T-cell (primary cell): ENCODE measurements at places on chromosomes 2 and 18. TPM values are rescaled to one million over a fixed set of nuclear protein-coding genes. Genes with fewer than 3 reads are reported as not detected.

GRCh38 chr2:233461481-233461891 is 105.1 kb downstream of the USP40 start:
- no peak for DNase-seq

DNA sequence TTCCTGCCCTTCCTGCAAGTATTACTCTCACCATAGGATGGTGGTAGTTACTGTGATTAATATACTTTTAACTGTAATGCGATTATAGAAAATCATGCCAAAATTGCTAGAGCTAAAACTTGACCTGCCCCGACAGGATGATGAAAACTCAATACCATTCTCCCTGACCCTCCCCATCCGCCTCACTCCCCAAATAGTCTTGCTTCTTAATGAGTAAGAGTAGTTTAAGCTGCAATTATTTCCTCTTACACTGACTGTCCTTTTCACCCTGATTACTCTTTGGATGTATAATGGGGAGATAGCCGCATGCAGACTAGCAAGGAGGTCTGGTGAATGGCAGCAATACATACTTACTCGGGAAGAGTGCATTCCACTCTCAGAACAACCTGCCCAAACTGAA is 269.6 kb upstream of the SIX3 start:
- no peak for DNase-seq

DNA sequence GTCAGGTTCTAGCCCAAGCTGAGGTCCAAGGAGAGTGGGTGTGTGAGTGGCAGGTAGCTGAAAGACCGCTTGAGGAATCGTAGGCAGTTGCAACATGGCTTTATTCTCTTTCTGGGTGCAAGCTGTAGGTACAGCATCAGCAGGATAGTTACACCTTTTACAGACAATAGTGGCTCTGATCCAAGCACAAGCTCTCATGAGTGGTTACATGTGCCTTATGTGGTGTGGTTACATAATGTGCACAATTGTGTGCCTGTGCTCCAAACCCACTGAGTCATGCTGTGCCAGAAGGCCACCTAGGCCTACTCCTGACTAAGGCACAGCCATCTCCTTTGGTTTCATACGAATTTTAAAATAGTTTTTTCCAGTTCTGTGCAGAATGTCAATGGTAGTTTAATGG is 227.6 kb downstream of the SATB2 start:
- DNase-seq, result no peak

DNA sequence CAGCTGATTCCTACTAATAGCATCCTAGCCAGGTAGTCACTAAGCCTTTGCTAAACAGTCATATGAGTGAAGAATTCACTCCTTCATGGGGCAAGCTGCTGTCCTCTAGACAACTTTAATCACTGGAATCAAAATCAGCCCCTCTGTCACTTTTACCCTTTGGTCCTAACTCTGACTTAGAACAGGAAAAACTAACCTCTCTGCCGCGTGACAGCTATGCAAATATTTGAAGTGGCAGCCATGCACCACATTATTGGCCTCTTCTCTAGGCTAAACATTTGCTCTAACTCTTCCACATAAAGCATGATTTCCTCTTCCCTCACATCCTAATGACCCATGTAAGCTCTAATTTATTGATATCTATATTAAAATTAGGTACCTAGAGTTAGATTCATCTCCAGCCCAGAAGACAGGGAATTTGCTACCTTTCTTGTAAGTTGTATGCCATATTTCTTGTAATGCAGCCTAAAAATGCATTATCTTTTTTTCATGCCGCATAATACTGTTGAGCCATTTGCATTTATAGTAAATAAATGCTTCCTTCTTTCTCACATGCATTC is 12.8 kb upstream of the ONECUT2 start:
- DNase-seq, result no peak

- no peak for DNase-seq
These were observed 35.7 kb downstream of the GCG start for GRCh38 chr2:162116352-162116751.

DNA sequence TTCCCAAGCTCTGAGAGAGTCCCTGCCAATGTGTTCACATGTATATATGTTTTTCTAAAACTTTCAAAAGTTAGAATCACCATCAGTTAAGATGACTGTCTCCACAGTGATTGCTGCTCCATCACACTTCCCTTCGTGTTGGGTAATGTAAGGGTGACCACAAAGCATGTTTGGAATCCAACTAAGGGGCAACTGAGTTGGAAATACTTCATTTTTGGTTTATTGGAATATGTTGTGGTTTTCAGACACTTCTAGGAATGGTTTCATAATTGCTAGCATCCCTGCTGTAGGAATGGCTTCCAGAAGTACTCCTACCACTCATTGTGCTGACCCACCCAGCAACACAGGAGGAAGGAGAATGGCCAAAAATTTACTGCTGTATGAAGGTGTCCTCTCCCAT is 212.5 kb upstream of the GULP1 start:
- no peak for DNase-seq

- no peak for DNase-seq
These were observed 29.4 kb upstream of the RTTN start for GRCh38 chr18:70234667-70235459.

GRCh38 chr2:240604291-240604938 is 17.9 kb downstream of the CAPN10 start:
- DNase-seq, result no peak

GRCh38 chr2:68715353-68716041 is 19.1 kb upstream of the ARHGAP25 start:
- peak; percentile 27 for DNase-seq

GRCh38 chr2:70118798-70119454 is 31.6 kb downstream of the PCBP1 start:
- no peak for DNase-seq

- no peak for DNase-seq
These were observed 15.3 kb downstream of the UPP2 start for GRCh38 chr2:158116936-158117335.

DNA sequence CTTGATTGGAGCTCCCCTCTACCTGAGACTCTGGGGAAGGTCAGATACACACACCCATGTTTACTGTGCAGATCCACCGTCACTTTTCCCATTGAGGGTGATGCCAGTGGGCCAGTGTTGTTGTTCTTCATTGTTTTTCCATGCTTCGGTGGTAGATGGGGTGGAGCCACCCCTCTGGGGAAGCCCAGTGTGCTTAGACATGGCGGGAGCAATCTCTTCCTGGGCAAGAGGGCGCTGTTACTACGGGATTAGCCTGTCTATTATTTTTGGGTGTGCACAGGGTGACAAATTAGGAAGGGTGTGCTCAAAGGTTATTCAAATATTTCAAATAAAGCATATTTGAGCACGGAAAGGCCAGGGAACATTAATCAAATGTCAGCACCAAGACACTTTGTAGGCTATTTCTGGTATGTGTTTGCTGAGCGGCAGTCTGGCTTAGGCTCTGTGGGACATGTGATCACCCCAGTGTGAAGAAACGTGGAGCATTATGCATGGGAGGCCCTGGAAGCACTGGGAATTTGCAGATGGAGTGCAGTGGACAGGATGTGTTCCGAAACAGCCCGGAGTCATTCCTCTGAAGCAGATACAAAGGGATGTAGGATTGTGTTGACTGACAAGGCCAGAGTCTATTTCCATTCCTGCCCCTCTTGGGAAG is 34.8 kb upstream of the SMIM21 start:
- no peak for DNase-seq

GRCh38 chr18:28801876-28802275 is 624.9 kb upstream of the CDH2 start:
- DNase-seq, result no peak

DNA sequence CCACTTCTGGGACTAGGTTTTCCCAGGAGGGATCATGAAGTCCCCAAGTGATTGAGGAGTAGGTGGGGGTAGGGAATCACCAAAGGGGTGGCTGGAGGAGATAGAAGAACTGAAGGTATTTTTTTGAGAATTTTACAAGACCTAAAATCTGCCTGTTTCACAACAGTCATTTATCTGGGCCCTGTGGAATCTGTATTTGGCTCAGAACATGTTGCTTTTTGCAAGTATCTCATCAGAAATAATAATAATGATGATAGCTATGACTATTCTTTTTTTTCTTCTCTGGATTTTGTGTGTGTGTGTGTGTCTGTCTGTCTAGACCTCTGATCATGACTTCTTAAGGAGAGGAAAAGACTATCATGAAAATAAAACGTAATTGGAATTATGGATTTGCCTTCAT is 13.9 kb downstream of the STON1 start:
- no peak for DNase-seq

GRCh38 chr2:24635181-24635580 is 144.1 kb downstream of the NCOA1 start:
- DNase-seq, result no peak

DNA sequence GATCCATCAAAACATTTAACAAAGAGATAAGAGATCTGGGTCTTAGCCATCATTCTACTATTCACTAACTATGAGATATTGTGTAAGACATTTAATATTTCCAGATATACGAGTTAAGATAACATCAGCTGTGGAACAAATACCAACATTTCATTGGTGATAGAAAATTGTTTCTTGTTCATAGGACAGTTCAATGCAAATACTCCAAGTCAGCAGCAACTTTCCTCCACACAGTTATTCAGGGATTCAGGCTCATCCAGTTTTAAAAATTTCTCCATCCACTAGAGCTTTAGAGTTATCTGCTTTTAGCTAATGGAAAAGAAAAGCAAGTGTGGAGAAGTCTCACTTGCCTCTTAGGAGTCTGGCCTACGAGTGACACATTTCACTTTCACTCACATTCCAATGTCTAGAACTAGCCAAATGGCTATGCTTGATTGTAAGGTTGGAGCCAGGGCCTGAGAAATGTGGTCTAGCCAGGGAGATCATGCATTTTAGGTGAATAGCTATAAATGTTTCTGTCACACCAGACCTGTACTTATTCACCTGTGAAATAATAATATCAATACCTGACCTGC is 119.3 kb upstream of the MAPRE2 start:
- DNase-seq, result no peak

- no peak for DNase-seq
These were observed 59.0 kb downstream of the SMAD7 start for GRCh38 chr18:48891721-48892120.

DNA sequence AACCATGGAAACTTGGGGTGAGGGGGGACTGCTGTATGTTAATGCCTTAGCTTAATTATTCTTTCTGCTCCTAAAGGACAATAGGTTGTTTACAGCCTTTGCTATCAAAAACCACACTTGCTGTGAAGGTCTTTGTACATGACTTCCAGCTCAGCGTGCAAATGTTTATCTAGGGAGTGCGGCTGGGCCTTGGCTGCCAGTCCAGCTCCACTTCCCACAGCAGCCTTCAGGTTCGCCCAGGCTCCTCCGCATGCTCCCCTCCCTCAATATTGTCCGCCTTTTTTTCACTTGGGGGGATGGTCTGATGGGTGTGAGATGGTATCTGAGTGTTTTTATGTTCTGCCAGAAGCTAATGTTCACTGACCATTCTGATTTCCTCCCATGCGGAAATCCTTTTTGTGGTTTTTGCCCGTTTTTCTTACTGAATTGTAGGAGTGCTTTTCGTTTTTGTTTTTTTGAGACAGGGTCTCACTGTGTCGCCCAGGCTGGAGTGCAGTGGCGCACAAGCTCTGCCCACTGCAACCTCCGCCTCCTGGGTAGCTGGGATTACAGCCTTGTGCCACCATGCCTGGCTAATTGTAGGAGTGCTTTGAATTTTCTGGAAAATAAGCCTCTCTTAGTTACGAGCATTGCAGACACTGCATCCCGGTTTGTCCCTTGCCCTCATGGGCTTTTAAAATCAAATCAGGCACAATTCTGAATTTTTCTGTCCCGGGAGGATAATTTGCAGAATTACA is 28.8 kb downstream of the SH3BP4 start:
- DNase-seq, result no peak

CIB4 gene
- total RNA-seq, result not detected

TUBA4B gene
- not detected for total RNA-seq

CHRNG gene
- total RNA-seq, result not detected

WDR12 gene
- total RNA-seq, result 22.7 TPM

MAPRE3 gene
- total RNA-seq, result 4.4 TPM

TDRD15 gene
- not detected for total RNA-seq

G6PC2 gene
- total RNA-seq, result not detected

TTN gene
- total RNA-seq, result 29.3 TPM

PARD6G gene
- total RNA-seq, result 0.30 TPM

C2orf78 gene
- total RNA-seq, result not detected

TTC27 gene
- total RNA-seq, result 20.5 TPM
